ENCODE measurements at places on chromosomes 16 and 17. TPM values are rescaled to one million over a fixed set of nuclear protein-coding genes. Genes with fewer than 3 reads are reported as not detected.

The RAB37 gene
- total RNA-seq = not detected

The SLC6A2 gene
- not detected for total RNA-seq

The MT1H gene
- not detected for total RNA-seq

The OMG gene
- total RNA-seq = 7.9 TPM

The KRT24 gene
- not detected for total RNA-seq

The KRT28 gene
- not detected for total RNA-seq

The SYT17 gene
- total RNA-seq = 1.4 TPM

The EVI2A gene
- 0.77 TPM for total RNA-seq

The PERCC1 gene
- total RNA-seq = not detected

The CRYM gene
- total RNA-seq = not detected

The TNK1 gene
- 0.47 TPM for total RNA-seq

The HEATR3 gene
- 15.5 TPM for total RNA-seq

All from pericardium fibroblast (primary cell).